Activated effector memory CD4-positive, alpha-beta T cell treated with anti-CD3 and anti-CD28 coated beads, Interleukin-2, amount 50 U/mL, for 16 hours (primary cell): ENCODE measurements at places on chromosomes 2 and 18.
A peak's percentile ranks its signal among the peaks of the same experiment; 100 is the strongest.

DNA sequence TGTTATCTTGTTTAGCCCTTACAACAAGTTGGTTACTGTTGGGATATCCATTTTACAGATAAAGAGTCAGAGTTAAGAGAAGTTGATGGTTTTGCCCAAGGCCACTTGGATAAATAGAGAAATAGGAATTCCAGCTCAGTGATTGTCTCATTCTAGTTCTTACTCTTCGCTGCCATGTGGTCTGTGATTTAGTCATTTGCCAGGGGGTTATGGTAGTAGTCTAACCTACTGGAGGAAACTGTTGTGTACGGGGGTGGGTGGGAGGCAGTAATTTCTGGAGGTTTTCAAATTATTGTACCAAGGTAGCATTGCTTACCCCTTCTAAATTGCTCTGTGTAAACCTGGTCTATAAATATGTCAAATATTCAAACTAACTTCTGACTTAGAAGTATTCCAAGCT is 110.4 kb downstream of the MAP2 start:
- no peak for DNase-seq

DNA sequence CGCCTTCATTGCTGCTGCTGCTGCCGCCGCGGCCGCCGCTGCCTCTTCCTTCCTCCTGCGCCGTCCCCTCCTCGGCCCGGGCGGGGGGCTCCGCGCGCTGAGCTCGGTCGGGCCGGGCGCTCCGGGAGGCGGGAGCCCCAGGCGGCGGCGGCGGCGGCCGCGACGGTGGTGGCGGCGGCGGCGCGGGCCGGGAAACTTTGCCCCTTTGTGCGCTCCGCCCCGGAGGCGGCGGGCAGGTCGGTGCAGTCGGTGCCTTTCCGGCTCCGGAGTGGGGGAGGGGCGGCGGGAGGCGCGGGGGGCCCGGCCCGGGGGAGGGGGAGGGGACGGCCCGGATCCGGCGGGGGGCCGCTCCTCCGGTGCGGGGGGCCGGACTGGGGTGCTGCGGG is 205 bp downstream of the TET3 start:
- DNase-seq: peak; percentile 89

DNA sequence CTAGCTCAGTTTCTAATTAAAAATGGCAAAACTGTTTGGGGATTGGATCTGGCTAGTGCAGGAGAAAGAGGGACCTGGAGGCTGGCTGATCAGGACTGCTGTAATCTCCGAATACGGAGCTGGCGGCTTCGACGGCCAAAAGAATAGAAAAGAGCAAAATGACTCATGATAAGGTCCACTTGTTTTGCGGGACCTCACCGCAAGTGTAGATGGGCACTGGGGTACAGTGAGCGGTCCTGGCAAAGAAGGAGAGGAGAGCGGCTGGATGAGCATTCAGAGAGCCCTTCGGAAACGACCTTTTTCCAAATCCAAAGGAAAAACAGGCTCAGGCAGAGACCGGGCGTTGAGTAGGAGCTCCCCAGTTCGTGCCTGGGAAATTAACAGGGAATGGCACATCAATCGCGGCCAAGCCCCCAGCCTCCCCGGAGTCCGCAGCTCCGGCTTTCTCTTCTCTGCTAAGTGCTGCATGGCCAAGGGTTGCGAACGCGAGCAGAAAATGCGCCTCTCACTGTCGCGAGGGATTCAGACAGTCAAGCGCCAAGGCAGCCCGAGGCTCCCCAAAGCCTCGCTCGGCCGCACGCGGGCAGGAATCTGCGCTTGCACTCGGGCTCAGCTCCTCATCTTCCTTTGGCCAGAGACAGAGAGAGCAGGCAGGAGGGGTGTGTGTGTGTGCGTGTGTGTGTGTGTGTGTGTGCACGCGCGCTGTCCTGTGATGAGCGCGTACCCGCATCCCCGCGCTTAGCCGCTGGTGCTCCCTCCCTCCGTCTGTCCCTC is 1.8 kb downstream of the DCC start:
- no peak for DNase-seq

DNA sequence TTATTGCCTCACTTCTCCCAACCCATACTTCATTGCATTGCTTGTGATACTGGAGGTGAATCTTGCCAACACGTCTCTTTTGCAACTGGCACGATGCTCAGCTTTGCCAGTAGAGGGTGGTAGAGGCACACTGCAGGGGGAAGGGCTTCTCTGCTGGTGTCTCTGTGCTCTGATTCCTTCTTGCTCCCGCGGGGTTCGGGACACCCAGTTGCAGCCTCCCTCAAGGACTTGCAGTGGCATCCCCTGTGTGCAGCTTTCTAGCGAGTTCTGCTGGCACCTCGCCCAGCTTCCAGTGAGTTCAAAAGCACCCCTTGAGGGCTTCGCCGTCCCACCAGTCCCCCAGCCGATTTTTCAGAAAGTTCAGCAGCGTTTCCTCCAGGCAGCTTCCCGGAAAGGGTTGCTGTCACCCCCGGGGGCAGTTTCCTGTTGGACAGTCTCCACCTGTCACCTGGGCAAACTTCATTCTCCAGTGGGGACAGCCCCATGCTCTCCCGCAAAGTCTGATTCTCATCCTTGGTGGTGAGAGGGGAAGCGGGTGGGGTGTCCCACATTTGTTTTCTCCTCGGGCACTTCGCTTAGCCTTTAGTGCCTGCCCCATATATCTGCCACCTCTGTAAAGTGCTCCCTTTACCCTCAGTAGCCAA is 35.4 kb upstream of the EN1 start:
- DNase-seq: peak; percentile 82

DNA sequence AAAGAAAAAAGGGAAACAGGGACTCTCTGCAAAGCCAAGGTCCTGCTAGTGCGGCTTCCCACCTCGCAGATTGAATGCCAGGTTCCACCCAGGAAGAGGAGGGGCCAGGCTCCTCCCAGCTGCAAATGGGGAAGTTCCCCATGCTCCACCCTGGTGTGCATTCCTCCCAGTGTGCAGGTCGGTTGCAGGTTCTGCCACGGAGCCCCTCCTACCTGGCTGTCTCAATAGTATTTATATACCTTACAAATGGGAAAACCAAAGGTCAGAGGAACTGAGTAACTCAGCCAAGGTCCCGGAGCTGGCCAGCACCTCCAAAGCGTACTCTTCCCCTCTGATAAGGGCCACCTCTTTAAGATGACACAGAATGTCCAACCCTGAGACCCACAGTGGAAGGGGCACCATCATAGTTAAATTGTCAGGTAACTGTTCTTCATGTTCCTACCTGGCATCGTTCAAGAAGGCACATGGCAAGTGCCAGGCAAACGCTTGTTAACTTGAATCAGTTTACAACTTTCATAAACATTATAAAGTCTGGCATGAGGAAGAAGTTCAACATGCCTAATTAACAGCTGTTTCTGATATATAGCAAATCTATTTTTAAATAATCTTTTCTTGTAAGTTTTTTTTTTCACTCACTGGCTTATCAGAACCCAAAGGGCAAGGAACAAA is 35.5 kb downstream of the POU3F3 start:
- DNase-seq: no peak

DNA sequence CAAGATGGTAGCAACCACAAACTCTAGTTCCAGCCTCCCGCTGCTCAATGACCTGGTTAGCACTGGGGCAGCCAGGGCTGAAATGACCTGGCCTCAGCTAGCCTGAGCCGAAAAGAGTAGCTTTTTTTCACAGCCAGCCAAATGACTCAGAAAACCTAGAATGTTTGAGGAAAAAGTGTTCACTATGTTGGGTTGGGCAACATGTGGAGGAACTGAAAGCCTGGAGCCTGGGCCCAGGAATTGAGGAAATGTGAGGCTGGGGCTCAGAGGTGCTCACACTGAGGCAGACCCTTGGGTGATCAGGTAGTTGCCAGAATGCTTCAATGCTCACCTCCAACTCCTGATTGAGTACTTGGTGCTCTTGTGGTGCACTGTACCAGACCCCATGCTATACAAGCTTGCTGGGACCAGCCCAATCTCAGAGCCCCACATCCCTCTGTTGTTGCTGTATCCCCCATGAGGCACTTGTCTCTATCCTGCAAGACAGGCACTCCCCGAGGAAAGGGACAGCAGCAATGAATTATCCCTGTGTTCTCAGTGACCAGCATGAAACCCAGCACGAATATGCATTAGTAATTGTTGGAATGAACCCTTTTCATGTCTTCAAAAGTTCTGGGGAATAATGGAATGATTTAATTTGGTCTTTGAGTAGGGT is 116.2 kb downstream of the USP34 start:
- no peak for DNase-seq

DNA sequence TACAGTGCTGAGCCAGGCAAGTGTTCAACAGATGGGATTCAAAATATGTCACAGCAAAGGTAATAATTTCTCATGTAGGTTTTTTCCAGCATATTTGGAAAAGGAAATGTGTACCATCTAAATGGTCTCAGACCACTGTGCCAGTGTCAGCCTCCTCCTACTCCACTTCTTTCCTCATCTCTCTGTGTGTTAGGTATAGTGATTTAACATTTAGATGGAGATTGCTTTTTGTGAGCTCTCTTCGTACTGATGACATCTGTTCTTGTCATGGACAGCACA is 80.9 kb upstream of the TSPYL6 start:
- no peak for DNase-seq

DNA sequence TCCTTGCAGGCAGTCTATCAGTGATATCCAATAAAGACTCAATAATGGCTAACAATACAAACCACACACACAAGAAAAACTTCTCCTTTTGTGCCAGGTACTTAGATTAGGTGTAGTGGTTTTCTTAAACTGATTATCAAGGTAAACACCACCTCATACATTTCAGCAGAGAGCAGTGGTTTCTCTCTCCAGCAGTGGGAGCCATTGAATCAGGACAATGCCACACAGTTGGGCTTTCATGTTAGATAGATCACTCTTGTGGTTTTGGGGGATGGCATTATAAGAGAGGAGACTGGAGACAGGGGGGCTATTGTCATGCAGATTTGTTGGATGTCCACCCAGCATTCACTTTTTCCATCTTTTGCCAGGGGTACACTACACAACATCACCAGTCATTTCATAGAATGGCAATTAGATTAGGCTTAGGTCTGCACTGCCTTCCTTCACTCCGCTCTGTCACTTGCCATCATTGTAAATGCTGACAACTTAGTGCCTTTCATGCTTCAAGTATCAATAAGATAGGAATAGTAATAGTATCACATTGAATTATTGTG is 13.6 kb upstream of the IRS1 start:
- no peak for DNase-seq

DNA sequence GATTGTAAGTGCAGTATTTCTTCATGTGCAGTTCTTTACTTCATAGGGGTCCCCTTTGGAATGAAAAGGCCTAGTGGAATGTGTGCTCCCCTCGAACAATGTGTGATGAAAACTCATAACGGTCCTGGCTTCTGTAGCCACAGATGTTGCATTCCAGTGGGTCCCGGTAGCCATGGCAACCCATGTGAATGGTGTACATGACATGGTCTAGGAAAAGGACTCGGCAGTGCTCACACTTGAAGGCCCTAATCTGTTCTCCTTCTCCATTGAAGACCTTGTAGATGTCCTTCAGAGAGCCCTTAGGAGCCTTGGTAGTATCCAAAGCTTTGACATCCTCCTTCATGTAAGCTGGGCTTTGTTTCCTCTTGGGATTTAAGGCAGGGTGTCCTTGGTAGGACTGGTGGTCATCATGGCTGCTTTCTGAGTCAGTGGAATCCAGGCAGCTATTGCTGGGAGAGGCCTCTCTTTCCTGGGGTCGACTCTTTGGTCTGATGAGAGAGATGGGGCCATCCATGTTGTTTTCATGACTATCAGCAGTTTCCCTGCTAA is 144.0 kb downstream of the IKZF2 start:
- DNase-seq: no peak

- no peak for DNase-seq
Measured at GRCh38 chr2:73091164-73091563, 19.7 kb upstream of the SFXN5 start.

DNA sequence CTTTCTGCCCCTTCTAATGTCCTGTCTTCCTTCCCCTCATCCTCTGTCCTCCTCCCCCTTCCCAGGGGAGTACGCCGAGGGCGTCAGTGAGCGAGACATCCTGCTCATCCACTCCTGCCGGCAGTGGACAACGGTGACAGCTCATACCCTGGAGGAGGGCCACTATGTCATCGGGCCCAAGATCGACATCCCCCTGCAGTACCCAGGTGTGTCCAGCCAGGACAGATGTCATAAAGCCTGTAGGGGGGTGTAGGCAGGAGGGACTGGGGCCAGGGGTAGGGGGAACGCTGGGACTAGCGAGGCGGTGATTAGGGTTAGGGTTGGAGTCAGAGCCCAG is 3.4 kb downstream of the GAREM2 start:
- DNase-seq: no peak

DNA sequence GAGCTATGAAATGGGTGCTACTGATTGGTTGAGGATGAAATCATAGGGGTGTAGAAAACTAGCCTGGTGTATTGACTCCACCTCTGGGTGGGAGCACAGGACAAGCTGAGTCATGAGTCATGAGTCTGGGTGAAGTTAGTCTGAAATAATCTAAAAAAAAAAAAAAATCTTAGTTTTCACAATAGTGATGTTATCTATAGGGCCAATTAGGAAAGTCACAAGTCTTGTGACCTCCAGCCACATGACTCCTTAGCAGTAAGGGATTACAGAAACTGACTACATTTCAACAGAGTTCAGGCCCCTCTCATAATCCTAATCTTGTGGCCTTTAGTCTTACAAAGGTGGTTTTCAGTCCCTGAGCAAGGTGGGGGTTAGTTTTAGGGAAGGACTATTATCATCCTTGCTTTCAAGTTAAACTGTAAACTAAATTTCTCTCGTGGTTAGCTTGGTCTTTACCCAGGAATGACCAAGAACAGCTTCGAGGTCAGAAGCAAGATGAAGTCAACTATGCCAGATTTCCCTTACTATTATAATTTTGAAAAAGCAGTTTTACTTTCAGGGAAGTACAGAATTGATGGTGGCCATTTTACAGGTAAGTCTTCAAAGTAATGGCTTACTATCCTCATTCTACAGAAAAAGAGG is 338.0 kb upstream of the GYPC start:
- DNase-seq: no peak

DNA sequence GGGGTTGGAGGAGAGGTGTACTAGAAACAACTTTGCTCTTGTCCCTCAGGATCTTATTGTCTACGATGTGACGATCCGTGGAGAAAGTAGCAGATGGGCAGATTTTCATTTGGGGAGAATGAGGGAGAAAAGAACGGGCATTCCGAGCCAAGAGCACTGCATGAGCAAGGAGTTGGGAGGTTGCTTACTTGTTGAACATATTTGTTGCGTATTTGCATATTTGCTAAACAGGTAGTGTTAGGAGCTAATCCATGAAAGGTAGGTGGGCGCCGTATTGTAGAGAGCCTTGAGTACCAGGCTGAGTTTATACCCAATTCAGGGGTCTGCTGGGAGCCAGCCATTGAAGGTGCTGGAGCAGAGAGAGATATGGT is 490 bp downstream of the BCS1L start:
- no peak for DNase-seq

DNA sequence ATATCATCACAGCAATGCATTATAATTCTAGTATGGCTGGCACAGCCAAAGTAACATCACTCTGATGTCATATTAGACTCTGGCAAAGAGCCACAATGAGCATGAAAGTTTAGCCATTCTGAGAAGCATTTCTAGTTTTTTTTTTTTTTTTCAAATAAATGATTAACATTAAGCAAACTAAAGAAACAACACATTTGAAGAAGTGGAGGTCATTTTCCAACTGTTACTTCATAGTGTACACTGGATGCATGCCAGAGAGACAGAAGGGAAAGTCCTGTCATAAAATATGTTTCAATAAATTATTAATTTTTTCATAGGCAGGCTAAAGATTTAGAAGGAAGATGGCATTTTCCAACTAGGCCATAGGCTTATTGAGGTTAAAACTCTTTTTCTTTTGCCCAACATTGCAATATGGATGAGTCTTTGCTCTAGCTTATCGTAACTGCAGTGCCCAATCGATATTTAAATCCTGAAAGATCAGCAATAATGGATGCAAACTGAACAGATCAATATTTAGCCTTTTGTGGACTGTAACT is 1630.4 kb upstream of the ACVR2A start:
- no peak for DNase-seq
